CD14-positive monocyte (primary cell): ENCODE measurements at places on chromosomes 2 and 18.

- DNase-seq, result no peak
Measured at GRCh38 chr2:32229635-32230034, 35.1 kb downstream of the NLRC4 start.

DNA sequence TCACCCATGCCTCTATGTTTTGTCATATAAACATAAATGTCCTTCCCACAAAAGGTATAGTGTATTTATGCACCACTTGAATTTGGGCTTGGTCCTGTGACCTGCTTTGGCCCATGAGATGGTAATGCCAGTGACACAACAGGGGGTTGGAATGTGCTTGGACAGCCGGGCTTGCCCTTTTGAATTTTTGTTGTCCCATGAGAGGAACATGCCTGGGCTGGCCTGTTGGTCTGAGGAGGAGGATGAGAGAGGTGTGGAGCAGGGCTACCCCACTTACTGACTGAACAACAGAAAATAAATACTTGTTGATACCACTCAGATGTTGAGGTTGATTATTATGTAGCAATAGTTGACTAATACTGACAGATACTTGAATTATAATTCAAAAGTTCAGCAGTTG, 63.2 kb upstream of the TCF4 start:
- no peak for DNase-seq

DNA sequence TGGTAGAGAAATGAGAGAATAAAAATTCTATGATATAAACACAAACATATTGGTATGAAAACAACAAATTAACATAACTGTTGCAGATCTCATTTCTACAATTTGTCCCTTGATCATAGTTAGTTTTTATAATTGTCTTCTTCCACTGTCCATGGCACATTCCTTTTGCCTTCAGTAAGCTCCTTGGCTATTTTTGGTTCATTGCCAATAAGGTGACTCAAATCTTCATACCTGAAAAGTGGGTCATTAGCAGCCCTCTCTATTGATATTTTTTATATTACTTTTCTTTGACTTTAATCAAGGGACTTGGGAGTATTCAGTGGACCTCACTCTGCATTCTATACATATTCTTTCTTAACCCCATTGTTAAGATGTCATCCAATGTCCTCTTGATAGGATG, 552.9 kb downstream of the TDRD15 start:
- no peak for DNase-seq

- no peak for DNase-seq
Measured at GRCh38 chr2:160664603-160665140, 171.1 kb upstream of the RBMS1 start.

DNA sequence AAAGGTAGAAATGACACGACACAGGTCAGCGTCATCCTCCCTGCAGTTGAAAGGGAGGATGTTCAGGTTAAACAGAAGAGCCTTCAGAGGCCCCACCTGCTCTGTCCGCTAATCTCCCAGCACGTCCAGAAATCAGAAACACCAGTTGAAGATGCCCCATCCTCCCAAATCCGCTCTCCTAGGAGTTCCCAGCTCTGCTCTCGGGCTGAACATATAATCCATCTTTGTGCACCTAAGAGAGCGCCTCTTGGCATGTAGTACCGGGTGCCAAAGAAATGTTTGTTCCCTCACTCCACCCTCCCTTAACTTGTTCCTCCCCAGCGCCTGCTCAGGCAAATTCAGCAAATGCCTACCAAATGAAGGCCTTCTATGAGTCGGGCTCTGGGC, 145.2 kb upstream of the SMAD2 start:
- no peak for DNase-seq

DNA sequence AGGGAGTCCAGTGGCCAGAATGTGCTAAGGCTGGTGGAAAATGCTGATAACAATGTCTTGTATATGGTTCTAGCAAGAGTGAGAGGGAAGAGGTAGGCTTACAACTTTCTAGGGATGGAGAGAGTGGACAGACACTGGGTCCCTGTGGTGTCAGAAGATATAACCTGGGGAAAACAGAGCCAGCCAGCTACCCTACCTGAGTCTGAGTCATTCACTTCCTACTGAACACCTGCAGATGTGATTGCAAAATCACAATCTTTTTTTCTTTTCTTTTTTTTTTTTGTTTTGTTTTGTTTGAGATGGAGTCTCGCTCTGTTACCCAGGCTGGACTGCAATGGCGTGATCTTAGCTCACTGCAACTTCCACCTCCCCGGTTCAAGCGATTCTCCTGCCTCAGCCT, 7.3 kb downstream of the TET3 start:
- DNase-seq, result no peak

GRCh38 chr18:10424585-10425307, 29.7 kb upstream of the APCDD1 start:
- DNase-seq, result no peak

DNA sequence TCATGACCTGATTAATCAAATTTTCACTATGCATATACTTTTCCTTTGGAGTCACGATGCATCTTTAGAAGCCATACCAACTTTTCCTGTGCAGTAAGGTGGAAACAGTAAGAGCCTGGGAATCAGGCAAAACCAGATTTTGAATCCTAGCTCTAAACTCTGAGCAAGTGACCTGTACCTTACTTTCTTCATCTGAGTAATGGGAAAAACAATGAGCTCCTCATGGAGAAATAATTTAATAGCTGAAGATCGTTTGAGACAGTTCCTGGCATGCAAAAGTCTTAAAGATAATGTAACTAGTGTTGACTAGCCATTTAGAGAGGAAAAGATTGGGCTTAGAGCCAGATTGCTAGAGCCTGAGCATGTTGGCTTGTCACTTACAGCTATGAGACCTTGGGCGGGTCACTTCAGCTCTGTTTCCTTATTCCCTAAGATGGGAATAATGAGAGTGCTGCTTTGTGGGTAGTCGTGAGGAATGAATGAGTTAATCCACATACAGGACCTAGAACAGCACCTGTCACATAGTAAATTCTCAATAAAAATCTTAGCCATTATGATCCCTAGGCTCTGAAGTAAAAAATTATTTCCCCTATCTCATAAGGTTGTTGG, 17.7 kb upstream of the CCNYL1 start:
- no peak for DNase-seq

- no peak for DNase-seq
Measured at GRCh38 chr2:202140522-202141252, 67.6 kb downstream of the KIAA2012 start.

- DNase-seq, result no peak
Measured at GRCh38 chr18:74378179-74378682, 62.6 kb downstream of the C18orf63 start.

DNA sequence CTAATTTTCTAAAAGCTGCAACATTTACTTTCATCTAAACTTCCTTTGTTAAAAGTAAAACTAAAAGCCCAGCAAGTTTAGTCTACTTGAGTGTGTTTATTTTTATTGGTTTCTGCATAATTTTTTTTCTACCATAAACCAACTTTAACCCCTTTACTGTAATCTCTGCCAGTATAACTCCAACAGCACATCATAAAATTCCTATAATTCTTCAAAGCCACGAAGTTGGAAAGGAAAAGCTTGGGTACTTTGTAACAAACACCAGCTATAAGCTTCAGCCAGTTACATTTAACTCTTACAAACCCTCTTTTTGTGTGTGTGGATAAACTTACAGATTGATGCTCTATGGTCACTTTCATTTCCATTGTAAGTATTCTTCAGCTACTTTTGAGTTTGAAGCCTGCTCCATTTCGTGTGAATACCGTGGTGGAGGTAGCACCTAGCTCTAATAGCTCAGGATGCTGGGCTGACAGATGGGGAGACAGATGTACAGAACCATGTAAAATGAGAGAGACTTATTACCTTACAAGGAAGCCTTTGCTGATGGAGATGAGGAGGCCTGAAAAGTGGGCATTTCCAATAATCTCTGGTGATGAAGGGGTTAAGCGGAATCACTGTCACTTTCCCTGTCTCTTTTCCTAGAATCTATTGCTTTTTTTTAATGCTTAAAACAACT, 42.5 kb downstream of the ZEB2 start:
- DNase-seq, result no peak

DNA sequence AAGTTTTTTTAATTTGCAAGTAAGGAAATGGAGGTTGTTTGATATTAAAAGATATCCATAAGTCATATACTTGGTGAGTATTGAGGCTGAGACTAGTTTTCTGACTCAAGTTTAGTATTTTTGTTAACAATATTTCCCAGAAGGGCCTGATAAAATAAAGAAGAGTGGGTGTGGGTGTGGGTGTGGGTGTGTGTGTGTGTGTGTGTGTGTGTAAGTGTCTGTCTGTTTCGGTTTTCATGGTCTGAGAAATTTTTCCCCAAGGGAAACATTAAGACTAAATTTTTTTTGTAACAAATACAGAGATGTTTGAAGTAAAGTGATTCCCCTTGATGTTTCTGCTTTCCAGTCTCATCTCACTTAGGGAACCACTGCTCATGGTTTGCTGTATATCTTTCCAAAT, 36.5 kb downstream of the PPM1B start:
- no peak for DNase-seq

DNA sequence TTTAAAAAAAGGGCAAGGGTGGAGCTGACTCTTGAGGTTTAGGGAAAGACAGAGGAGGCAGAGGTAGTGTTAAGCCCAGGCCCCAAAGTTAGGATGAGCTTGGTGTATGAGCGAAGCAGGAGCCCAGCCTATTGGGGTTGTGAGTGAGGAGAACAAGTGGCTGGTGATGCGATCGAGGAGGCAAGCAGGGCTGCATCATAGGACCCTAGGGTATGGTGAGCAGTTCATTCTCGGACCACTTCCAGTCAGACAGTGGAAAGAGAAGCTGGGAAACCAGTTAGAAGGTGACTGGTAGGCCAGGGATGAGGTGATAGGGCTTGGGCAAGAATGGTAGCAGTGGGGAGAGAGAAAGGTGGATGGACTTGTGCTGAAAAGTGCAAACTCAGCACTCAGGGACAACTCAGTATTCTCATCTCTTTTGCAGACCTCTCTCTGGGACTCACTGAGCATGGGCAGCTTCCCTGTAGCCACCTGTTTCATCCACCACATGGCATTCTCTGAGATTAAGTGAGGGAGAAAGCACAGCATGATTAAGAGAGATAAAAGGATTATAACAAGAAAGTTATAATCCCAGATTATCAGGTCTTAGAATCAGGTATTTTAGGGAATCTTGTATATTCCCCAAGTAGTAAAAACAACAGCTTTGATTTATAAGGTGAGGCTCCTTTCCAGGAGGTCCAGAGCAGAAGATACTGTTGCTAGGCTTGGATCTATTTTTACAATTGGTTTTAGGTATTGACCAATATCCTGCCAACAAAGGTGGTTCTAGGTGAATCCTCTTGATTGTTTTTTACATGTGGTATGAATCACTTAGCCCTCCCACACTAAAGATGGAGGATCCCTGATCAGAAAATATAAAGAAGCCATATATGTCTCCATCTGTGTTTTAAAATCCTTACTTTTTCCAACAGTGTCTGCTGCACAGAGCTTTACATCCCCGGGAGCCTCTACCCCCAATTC, 38.3 kb downstream of the XRCC5 start:
- no peak for DNase-seq

DNA sequence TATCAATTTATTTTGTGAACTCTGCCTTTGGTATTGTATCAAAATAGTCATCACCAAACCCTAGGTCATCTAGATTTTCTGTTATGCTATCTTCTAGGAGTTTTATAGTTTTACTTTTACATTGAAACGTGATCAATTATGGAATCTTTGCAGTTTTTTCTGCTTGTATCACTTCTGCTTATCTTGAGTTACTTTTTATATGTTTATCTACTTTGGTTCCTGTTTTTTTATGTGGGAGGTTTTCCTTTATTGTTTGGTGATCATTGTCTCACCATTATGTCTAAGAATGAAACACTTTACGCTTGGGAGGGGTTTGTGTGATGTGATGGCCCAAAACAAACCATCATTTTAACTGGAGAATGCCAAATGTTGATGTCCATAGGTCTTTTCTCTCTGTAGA, 261.2 kb downstream of the SPAG16 start:
- DNase-seq, result no peak

DNA sequence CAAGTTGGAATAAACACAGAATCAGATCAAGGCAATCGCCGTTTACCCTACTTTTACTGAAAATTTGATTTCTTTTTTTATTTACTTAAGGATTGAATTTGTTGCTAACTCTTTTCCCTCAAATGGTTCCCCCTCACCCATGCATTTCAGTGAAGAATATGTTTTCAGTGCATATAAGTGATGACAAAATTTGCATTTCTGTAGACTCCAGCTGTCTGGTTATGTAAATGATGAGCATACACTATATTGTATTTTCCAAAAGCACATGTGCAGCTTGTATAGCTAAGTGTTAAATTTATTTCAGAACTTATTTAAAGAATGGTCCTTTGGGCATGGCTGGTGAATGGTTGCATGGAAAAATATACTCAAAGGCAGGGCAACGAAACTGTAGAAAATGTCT, 437.7 kb downstream of the PTPRM start:
- no peak for DNase-seq

GRCh38 chr18:46425511-46425910, 231.5 kb downstream of the LOXHD1 start:
- DNase-seq, result no peak

- peak; percentile 58 for DNase-seq
Measured at GRCh38 chr2:230472621-230473018, 56.6 kb downstream of the SP100 start.

GRCh38 chr2:191686729-191687128, 8.8 kb downstream of the NABP1 start:
- no peak for DNase-seq

DNA sequence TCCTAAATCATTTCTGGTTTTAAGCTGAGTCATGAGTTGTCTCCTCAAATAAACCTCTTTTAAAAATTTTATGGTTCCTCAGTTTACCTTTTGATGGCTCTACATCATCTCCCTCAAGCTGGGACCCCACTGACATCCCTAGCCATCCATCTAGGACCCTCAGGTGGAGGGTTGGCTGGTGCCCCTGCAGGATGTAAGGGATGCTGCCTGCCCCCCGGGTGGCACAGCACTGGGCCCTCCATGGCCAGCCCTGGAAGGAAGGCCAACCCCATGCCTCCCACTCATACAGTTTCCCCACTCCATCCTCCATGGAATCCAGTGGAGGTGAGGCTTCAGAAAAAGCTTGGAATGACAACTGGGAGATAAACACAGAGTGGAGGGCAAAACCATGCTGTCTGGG, 17.2 kb upstream of the GPC1 start:
- no peak for DNase-seq

DNA sequence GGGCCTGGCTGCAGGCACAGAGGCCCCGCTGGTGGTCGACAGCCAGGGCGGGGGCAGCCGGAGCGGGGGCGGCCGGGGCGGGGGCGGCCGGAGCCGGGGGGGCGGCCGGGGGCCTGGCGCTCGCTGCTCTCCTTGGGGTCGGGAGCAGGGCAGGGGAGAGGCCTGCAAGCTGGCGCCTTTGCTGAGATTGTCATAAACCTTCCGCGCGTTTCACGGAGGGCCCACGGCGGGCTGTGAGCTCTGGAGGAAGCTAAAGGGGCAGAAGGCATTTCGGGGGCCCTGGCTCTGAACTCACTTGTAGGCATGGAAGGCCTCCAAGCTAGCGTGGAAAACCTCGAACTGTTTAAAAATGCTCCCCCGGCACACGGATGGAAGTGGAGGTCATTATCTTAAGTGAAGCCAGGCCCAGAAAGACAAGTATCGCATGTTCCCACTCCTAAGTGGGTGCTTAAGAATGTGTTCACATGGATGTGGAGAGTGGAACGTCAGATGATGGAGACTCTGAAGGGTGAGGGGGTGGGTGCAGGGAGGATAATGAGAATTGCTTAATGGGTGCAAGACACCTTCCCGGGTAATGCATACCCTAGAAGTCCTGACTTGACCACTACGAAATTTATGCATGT, 629 bp downstream of the PRELID3A start:
- DNase-seq, result no peak
